GM12892 (cell line): ENCODE measurements at places on chromosomes 5 and 9.

- DNase-seq: no peak
Observed at GRCh38 chr9:131499254-131499767, 3.4 kb upstream of the POMT1 start.

DNA sequence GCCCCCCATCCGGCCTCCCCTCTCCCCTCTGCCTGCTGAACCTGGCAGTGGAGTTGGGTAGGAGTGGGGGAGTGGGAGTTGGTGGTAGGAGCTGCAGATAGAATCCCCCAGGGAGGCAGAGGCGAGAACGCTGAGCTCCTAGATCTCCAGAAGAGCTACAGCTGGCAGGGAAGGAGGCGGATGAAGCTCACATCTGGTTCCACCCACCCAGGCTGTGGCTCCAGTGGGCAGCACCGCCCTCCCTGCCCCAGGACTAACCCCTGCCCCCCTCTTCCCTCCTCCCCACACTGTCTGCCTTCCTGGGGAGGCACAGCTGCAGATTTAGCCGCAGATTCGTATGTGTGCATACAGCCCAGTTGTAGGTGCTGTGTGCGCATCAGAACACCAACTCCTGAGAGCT is 34.2 kb downstream of the C9orf50 start:
- DNase-seq: no peak

GRCh38 chr9:90815944-90816357 is 14.3 kb downstream of the SYK start:
- DNase-seq: no peak

DNA sequence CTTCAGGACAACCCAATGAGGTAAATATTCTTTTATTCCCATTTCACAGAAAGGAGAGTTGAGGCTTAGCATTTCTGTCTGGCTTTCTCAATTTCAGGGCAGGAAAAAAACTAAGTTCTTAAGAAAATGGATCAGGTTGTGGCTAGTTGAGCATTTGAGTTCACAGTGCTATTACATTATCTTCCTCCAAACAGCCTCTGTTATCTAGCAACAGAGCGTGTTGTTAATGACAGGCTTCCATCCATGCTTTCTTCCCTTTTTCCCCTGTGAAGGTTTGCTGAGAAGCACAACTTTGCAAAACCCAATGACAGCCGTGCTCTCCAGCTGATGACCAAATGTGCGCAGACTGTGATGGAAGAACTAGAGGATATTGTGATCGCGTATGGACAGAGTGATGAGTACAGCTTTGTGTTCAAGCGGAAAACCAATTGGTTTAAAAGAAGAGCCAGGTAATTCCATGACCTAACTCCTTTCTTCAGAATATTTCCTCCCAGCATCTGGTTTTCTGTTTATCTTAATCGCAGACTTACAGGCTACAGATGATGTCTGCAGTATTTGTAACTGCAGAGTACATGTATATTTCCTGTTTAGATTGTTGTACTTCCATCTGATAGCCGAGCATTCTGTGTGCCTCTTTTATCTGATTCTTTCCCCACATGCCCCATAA is 1.5 kb downstream of the THG1L start:
- no peak for DNase-seq

DNA sequence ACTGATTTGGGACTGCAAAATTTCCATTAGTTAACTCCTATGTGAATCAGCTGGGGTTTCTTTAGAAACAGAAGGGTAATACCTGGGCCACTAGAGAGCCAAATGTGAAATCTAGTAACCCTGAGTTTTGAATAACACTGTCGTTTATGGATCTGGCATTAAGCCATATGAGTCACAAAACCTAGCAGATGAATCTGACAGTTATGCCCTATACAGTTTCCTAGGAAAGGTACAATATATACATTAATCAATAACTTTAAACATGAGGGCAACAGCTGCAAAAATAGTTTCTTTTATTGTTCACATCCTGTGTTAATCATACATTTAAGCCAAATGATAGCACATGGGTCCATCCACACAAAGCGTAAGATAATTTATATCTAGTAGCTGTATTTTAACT is 56.9 kb downstream of the PAM start:
- no peak for DNase-seq

- no peak for DNase-seq
Observed at GRCh38 chr5:84191281-84191680, 193.4 kb downstream of the EDIL3 start.

DNA sequence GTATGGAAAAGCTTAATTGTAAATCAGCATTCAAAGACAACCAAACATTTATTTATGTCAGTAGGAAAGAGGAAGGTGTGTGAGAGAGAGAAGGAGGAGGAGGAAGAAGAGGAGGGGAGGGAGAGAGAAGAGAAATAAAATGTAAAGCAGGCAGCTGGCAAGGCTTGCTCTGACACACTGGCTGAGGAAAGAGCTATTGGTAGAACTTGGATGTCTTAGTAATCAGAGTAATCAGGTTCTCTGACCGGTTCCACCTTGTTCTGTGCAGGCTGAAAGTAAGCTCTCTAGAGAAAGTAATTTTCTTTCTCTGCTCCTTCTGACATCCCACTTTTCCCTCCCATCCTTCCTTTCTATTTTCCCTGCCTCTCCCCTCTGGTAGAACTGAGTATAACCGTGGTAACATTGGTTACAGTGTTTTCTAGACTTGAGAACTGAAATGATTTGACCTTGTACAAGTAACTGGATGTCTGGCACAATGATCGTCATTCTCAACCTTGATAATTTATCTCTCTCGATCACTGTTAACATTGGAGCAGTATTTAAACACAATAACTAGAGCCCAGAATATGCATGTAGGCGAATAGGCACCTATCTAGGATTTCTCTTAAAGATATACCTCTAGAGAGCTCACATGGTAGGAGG is 33.3 kb downstream of the TLE4 start:
- DNase-seq: no peak

GRCh38 chr9:70525519-70525918 is 111.1 kb upstream of the KLF9 start:
- no peak for DNase-seq

DNA sequence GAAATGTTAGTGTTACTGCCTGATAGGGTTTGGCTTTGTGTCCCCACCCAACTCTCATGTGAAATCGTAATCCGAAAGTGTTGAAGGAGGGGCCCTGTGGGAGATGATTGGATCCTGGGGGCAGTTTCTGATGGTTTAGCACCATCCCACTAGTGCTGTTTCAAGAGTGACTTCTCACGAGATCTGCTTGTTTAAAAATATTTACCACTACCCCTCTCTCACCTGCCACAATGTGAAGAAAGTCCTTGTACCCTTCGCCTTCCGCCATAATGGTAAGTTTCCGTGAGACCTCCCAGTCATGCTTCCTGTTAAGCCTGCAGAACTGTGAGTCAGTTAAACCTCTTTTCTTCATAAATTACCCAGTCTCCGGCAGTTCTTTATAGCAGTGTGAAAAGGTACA is 2.6 kb upstream of the RFX3 start:
- DNase-seq: no peak

DNA sequence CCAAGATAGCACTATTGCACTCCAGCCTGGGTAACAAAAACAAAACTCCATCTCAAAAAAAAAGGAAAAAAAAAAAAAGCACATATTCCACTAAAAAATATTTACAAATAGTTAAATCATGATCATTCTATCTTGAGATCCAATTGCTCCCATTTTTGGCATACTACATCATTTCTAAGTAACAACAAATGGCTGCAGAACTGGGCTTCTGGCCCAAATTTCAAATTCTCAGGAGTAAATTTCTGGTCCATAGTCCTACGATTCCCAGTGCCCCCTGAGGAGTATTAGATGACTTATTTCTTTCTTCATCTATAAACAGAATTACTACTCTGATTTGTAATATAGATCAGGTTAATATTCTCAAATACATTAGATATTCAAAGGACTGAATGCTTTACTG is 62.1 kb downstream of the CEMIP2 start:
- no peak for DNase-seq

DNA sequence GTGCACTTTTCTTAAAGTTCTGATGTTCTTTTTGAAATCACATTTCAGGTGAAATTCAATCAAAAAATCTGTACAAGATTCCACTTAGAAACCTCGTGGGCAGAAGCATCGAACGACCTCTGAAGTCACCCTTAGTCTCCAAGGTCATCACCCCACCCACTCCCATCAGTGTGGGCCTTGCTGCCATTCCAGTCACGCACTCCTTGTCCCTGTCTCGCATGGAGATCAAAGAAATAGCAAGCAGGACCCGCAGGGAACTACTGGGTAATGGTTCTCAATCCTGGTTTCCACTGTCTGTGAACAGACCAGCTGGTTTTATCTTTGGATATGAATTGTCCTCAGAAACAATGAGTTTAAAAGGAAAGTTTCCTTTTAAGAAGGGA is 8.1 kb upstream of the SLC2A8 start:
- DNase-seq: no peak

DNA sequence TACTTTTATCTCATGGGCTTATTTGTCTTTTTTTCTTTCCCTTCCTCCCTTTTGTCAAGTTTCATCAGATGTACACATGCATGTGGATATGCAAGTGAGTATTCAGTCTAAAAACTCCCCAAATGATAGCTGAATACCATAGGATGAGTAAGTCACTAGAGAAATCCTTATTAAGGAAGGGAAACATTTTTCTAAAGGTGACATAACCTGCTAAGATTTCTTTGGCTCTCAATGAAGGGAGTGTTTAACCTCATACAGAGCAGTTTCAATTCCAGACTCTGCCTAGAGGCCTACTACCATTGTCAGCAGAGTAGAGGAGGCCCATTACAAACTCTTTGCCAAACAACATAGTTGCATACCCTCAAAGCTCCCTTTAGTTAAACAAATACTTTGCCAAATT is 192.4 kb downstream of the ARHGEF28 start:
- no peak for DNase-seq

DNA sequence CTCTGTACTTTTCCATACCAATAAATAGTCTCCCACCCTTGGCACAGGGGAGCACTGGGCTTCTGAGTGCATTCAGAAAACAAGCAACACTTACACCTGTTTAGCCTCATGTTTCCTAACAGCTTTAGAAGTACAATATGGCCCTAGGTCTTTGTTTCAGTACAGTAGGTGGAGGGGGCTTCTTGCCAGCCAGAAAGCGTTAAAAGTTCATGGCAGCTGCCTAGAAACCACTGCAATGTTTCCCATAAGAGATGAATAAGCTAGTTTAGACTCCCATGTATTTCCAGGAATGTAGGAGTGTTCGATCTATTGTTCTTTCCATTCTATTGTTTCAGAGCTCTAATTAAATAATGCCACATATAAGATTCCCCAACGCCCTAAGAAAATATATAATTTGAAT is 444.8 kb downstream of the ARHGEF28 start:
- no peak for DNase-seq

- DNase-seq: no peak
Observed at GRCh38 chr9:117072216-117072615, 342.6 kb downstream of the ASTN2 start.

DNA sequence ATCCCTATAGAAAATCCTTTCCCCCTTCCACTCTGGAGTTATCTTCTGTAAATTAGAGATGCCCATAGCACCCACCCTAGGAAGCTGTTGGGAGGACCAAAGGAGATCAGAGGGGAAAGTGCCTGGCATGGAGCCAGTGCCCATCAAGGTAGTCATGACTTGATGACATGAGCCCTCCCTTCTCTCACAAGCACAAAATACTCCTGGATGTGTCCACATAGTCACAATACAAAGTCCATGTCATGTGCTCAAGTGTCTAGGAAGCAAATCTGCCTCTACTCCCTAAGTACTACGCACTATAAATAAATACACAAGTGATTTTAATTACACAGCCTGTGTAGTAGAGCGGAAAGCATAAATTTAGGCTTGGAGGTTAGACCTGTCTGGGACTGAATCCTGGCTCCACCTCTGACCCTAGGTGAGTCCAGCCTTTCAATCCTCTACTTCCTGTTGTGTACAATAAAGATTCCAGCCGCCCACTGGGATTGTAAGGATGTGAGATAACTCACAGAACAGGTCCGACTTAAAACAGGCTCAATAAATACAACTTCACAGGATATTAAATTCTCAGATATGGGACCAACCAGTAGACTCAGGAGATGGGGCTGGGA is 30.6 kb downstream of the TTC39B start:
- DNase-seq: no peak

DNA sequence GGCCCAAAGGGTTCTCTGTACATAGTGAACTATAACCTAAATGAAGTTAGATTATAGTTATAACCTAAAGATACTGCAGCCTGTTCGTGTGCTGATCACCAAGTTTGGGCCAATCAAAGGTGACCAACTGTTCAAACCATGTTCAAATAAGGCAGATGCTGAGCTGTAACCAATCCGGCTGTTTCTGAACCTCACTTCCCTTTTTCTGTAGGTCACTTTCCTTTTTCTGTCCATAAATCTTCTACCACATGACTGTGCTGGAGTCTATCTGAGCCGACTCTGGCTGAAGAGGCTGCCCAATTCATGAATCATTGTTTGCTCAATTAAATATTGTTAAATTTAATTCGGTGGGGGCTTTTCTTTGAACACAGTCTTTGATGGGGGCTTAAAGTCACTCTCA is 1920.2 kb downstream of the MAT2B start:
- DNase-seq: no peak

DNA sequence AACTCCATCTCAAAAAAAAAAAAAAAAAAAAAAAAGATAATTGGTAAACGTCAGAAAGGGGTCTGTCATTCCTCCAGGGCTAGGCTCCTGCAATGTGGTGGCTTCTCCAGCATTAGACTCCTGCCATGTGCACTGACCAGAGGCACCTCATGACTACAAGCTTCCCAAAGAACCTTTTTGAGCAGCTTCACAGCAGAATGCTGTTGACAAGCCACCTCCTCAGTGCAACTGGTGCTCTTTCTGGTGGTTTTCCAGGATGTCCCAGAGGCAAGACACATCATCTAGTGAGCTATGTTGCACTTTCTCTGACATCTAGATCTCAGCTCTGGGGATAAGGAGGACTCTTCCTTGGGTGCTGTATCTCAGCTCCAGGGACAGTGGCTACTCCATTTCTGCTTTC is 11.6 kb downstream of the RPL37 start:
- no peak for DNase-seq

DNA sequence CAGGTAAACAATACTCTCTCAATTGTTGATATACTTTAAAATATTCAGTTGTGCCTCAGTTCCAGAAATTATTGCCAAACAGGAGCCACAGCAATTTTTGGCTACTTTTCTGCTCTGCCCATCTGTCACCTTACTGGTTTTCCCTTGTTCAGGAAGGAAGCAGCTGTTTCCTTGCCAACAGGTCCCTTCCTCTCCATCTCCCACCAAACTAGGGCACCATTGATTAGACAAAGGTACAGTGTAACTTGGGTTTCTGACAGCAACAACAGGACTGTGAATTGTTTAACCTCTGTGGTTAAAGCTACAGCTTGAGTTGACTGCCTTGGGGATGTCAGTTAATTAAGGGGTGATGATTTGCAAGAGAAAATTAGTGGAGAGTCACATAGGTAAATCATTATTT is 76.9 kb downstream of the PIP5K1B start:
- DNase-seq: no peak

- DNase-seq: no peak
Observed at GRCh38 chr5:58268268-58268667, 191.6 kb downstream of the PLK2 start.

- no peak for DNase-seq
Observed at GRCh38 chr5:139709582-139710318, 61.6 kb downstream of the CXXC5 start.
